NCI-H460 (cell line): ENCODE measurements at places on chromosomes 12 and 14. TPM values are rescaled to one million over a fixed set of nuclear protein-coding genes. Genes with fewer than 3 reads are reported as not detected.

GRCh38 chr14:84127495-84127894 lies 1402.4 kb upstream of the FLRT2 start:
- DNase-seq, result peak; percentile 7

The NRXN3 gene
- 6.6 and 7.0 TPM in 2 replicates for total RNA-seq

The MUCL1 gene
- not detected in 2 replicates for total RNA-seq

The PLA2G1B gene
- not detected in 2 replicates for total RNA-seq

The IL26 gene
- total RNA-seq, result not detected in 2 replicates

The ZFYVE26 gene
- total RNA-seq, result 10.5 and 13.4 TPM in 2 replicates

DNA sequence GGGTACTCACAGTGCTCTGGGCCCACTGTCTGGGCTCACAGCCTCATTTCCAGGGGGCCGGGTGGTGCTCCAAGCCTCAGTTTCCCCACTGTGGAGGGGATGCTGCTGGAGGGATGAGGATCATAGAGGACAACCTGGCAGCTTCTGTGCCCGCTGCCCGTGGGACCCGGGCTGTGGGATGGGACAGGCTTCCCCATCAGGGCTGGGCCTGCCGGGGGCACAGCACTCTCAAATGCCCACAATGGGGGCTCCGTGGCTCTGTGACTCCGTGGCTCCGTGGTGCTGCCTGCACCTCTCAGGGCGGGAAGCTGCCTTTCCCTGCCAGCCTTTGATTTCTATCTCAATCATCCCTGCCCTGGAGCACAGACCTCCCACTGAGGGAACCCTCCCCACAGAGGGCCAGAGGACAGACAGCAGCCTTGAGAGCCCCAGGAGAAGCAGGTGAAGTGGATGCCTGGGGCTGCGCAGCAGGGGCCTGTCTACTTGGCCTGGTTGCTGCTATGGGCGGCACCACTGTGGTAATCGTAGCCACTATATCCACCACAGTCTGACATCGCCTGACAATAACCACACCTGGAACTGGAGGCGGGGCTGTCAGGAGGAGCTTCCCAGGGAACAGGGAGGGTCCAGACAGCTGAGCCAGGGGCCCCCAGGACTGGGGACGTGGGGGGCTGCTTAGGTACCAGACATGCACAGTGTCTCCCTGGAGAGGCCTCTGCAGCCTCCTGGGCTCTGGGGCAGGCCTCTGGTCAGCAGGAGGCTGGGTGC lies 375.9 kb downstream of the TMEM121 start:
- no peak for DNase-seq

The HSPA2 gene
- 3.8 and 4.5 TPM in 2 replicates for total RNA-seq

DNA sequence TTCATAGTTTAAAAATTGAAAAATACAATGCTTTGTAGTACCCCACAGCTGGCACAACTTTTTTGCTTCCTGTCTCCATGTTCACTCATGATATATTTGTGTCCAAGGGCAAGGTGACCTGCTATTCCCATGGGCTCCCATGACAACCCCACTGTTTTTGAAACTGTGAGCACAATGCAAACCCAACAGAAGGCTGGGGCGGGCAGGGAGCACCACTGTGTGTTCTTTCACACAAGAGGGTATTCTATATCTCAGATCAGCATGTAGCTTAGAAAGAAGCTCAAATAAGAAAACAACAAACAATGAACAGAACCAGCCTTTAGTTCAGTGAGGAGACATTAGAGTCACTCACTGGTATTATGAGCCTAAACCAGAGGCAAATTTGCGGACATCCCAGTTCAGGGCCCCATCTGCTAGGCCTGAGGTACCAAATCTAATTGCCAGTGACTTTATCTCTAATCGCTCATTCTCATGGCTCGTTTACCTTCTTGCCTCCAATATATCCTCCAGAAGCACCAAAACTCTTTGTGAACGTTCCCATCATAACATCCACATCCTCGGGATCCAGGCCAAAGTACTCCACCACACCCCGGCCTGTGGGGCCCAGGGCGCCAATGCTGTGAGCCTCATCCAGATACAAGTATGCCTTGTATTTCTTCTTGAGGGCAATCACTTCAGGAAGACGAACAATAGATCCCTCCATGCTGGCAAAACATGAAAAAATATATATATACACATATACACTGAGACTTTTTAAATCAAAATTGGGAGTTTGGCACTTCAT lies 56.4 kb upstream of the ISM2 start:
- DNase-seq, result no peak

The SLCO1A2 gene
- total RNA-seq, result not detected in 2 replicates

DNA sequence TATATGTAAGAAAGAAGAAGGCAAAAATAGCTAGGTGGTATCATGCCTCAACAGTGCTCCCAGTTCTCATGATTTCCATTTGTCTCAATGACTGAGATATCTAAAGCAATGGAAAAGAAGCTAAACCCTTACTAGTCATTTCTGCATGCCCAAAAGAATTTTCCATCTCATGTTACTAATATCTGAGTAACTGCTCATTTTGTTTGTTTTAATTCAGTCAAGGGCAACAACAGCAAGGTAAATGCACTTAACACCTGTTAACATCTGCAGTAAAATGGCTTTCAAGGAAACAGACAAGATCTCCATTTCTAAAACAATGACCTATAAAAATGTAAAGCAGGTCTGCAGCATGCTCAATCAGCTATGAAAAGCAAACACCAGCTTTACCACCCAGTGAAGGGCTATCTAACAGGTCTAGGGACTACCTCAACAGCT lies 19.4 kb upstream of the SELPLG start:
- DNase-seq, result no peak

The TAS2R30 gene
- total RNA-seq, result 1.4 and 1.8 TPM in 2 replicates

GRCh38 chr12:103712216-103712615 lies 125.1 kb downstream of the STAB2 start:
- no peak for DNase-seq

The GPR135 gene
- 6.7 and 9.1 TPM in 2 replicates for total RNA-seq

The PIWIL1 gene
- 0.02 TPM in 1 of 2 replicates, not detected in the other for total RNA-seq

GRCh38 chr12:98354520-98355035 lies 160.8 kb upstream of the TMPO start:
- DNase-seq, result no peak

DNA sequence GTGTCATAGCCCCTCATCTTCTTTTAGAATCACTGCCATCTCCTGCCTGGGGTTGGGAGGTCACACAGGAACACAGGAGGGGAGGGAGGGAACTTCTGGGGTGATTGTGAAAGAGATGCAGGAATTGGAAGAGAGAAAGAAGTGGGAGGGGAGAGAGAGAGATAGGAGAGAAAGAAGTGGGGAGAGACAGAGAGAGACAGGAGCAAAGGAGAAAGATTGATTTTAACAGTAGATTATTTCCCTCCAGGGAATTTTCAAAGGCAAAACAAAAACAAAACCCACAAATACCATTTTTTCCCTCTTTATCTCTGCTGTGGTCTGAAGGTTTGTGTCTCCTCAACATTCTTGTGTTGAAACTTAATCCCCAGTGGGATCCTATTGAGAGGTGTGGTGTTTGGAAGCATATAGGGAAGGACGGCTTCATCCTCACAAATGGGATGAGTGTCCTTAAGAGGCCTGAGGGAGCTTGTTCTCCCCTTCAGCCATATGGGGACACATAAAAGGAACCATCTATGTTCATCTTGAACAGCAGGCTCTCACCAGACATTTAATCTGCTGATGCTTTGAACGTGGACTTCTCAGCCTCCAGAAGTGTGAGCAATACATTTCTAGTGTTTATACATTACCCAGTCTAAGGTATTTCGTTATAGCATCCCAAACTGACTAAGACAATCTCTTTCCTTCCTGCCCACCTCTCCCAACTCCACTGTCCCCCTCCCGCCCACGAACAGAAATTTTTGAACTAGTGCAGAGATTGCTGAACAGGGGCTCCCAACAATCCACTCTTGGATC lies 134.9 kb upstream of the MAX start:
- no peak for DNase-seq

The C12orf50 gene
- total RNA-seq, result not detected in 2 replicates

DNA sequence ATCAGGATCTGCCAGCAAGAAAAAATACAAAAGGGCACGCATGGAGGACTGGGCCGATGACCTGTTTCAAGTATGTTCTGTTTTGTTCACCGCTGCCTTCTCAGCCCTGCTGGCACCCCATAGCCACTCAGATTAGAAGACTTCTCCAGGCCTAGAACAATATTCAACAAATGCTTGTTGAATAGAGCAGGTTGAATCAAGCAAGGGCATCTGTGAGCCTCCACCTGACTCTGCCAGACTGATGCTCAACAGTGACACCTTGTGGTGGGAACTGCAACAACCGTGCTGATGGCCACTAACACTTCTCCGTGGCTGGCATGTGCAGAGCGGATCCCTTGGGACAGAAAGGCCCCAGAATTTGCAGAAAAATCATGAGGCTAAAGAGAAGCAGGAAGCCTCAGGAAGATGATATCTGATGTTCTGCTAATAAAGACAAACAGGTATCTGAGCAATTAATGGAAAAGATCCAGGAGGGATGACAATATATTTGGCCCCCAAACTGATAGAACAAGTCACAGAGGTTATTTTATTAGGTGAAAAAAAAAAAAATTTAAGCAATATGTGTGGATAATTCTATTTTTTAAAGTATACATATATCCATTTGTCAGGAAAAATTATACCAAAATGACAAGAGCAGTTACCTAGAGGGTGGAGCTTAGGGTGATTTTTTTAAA lies 114.3 kb downstream of the KSR2 start:
- DNase-seq, result peak; percentile 48

DNA sequence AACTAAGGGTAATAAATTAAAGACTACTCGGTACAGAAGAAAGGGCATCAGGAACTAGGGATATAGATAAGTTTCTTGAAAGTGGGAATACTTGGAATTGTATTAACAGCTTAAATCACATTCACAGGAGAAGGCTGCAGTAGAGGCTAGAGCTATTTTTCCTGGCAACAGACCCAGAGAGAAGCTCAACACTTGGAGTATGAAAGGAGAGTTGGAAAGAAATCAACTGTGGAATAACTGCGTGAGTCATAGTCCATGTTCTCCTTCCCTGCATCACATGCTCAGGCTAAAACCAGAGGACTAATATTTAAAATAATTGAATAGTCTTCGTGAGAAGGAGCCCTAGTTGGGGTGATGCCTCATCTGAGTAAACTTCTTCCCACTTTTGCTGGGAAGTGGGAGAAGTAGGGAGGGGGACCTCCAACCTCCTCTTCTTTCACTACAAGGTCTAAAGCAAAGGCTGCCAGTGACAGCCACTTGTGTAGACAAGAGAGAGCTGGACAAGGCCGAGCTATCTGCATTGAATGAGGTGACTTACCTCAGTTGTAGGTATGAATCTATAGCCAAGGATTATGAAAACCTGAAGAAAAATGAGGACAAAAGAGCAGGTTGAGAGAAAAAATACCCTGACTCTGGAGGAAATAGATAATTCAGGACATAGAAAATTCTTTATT lies 32.7 kb downstream of the DYRK2 start:
- DNase-seq, result no peak

The UNG gene
- total RNA-seq, result 21.0 and 23.7 TPM in 2 replicates

The TPH2 gene
- not detected in 2 replicates for total RNA-seq

The TPPP2 gene
- total RNA-seq, result not detected in 2 replicates

- DNase-seq, result no peak
These were observed 214.8 kb downstream of the EPS8 start for GRCh38 chr12:15574353-15574752.
